ENCODE measurements at places on chromosomes 16 and 17. TPM values are rescaled to one million over a fixed set of nuclear protein-coding genes. Genes with fewer than 3 reads are reported as not detected.

DNA sequence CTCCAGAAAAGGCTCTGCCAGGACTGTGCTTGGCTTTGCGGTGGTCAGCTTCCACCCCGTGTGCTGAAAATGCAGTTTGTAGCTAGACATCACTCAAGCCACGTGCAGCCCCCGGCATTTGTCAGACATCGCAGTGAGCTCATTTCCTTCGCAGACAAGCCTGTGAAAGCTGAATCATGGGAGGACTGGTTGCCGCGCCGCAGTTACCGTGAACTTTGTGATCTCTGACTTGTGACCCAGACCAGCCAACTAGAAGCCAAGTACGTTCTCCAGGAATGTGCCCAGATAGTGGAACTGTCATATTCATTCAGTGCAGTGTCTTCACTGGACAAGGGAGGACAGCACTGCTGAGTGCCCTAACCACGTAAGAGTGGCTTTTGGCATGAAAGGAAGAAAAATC lies 58.1 kb downstream of the NDE1 start:
- DNase-seq, result no peak

DNA sequence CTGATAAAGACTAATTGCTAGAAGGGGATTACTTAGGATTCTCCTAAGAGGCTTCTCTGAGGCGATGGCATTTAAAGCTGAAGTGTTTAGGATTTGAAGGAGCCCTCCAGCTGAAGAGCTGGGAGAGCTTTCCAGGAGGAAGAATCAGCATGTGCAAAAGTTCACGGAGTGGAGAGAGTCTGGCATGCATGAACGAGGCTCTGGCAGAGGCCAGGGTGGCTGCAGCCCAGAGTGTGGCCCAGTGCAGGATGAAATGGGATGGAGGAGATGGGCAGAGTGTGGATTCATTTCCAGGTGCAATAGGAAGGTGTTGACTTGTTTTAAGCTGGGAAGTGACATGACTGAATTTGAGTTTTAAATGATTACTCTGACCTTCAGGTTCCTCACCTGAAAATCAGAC lies 249.0 kb upstream of the CCL2 start:
- no peak for DNase-seq

Gene CD79B
- total RNA-seq, result 2.6 TPM

GRCh38 chr16:86578061-86578599 lies at the start of gene FOXL1:
Gene FOXL1 (plus strand): TSS chr16:86578549. CDS start chr16:86578724, 175 bp downstream.
- DNase-seq, result peak; percentile 59

DNA sequence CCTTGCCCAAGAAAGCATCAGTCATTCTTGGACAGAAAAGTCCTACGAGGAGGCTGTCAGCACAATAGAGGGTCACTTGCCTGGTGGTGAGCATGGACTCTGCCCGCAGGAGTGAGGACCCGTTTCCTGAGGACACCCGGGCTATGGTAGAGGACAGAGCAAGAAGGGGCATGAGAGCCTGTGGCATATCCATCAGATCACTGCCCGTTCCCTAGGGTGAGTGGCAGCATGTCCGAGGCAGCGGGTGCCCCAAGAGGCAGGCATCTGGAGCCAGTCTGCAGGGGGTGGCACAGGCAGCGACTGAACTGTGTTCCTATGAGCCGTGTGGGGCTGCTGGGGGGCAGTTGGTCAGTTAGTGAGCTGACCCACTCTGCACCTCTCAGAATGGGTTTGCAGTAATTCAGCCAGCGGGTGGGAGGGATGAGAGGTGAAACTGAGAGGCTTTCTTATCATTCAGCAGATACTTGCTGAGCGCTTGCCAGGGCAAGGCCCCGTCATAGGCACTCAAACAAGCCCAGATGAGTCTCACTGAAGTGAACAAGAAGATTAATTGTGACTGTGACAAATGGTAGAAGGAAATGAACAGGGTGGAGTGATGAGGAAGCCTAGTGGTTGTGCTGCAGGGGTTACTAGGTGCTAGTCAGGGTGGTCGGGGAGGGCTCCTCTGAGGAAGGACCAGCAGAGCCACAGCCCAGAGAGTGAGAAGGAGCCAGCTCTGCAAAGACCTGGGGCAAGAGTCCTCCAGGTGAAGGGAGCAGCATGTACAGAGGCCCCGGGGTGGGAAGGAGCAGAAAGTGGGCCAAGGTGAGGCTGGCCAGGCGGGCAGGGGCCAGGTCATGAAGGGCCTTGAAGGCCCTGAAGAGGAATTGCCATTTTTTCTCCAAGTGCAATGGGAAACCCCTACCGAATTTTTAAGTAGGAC lies 87.9 kb downstream of the CLEC16A start:
- no peak for DNase-seq

- DNase-seq, result peak; percentile 77
These were observed 2.0 kb downstream of the MAF start for GRCh38 chr16:79598348-79599181.

DNA sequence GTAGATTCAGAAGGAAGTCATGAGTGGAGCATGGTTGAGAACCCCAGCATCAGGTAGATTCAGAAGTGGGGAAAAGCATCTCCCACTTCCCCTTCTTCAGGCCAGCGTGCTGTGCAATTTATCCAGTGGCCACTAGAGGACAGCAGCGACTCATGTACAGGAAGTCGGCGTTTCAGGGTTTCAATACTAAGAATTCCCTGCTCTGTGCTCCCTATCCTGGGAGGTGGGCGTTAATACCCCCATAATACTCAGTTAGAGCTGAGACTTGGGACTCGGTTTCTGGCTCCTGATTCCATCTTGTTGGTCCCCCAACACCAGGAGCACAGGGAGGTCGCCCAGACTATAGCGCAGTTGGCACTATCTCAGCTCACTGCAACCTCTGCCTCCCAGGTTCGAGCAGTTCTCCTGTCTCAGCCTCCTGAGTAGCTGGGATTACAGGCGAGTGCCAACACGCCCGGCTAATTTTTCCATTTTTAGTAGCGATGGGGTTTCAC lies 75.3 kb upstream of the AMZ2 start:
- peak; percentile 64 for DNase-seq

Gene AIPL1
- total RNA-seq, result 0.28 TPM

Gene ZACN
- 0.59 TPM for total RNA-seq

DNA sequence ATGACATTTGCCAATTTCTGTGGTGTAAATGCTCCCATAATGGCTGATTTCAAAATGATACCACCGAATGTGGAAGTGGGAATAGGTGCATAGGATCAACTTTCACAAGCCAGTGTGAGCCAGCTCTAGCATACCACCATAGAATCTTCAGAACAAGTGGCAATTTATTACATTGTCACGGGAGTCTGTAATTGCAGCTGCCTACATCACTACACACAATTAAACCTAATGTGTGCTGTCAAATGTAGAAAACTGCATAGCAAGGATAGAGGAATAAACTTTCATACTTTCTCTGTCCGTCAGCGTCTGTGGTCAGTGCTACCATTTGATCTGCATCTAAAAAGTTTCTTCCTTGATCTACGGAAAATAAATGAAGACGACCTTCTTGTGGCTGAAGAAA lies 417.8 kb upstream of the TOM1L1 start:
- DNase-seq, result no peak

Gene HS3ST3A1
- total RNA-seq, result 11.5 TPM

Gene MPV17L
- 1.7 TPM for total RNA-seq

Gene EDC4
- 88.0 TPM for total RNA-seq

GRCh38 chr17:66620528-66620927 lies 214.4 kb upstream of the CACNG5 start:
- no peak for DNase-seq

DNA sequence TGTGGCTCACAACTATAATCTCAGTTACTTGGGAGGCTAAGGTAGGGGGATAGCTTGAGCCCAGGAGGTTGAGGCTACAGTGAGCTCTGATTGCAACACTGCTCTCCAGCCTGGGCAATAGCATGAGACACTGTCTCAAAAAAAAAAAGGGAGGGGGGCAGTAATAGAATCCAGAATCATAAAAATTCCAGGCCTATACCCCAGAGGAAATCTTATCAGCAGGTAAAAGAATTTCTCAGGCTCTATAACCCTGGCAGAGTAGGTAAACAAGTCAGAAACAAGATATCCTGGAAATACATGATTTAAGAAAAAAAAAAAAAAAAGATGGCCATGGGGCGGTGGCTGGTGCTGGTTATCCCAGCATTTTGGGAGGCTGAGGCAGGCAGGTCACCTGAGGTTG lies 12.9 kb downstream of the SPAG9 start:
- no peak for DNase-seq

- no peak for DNase-seq
These were observed 23.2 kb upstream of the CYTH1 start for GRCh38 chr17:78805301-78805700.

DNA sequence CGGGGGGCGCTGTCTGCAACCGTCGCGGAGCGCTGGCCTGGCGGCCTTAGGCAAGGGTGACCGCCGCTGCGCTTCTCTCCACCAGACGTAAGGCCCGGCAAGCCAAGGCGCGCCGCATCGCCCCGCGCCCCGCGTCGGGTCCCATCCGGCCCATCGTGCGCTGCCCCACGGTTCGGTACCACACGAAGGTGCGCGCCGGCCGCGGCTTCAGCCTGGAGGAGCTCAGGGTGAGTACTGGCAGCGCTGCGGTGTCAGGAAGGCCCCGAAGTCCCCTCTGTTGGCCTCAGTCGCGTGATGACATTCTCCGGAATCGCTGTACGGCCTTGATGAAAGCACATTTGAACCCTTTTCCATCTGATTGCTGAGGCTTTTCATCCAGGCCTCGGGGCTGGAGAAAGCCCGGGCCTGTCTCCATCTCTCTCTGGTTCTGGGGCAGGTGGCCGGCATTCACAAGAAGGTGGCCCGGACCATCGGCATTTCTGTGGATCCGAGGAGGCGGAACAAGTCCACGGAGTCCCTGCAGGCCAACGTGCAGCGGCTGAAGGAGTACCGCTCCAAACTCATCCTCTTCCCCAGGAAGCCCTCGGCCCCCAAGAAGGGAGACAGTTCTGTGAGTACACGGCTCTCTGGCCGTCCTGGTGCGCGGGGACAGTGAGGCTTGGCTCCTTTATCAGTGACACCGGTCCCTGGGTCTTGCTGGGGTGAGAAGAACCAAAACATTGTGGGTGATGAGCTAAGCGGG lies 831 bp downstream of the RPL13 start:
- DNase-seq, result no peak

Gene TMEM132E
- total RNA-seq, result 2.2 TPM

GRCh38 chr17:80353718-80354275 lies 61.2 kb upstream of the ENDOV start:
- no peak for DNase-seq

- DNase-seq, result no peak
These were observed 501 bp upstream of the AP2B1 start for GRCh38 chr17:35586569-35587073.

DNA sequence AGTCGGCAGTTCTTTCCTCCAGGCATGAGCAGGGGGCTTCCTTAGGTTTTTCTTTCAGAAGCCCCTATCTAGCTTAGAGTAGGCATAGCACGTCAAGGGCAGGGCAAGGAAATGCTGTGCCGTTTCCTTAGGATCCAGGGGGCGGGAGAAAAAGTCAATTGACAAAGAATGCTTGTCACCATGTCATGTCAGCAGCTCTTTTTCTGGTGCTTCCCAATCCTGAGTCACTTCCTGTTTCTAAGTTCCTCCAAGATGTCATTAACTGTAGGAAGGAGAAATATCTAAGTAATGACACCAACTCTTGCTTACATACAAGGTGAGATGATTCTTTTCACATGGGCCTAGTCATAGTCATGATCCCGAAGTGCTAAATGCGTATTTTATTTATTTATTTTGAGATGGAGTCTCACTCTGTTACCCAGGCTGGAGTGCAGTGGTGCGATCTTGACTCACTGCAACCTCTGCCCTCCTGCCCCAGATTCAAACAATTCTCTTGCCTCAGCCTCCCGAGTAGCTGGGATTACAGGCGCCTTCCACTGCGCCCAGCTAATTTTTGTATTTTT lies 35.2 kb downstream of the GJC1 start:
- DNase-seq, result peak; percentile 29

- peak; percentile 90 for DNase-seq
These were observed 3.3 kb upstream of the LAT start for GRCh38 chr16:28981517-28981916.

GRCh38 chr16:8760021-8760420 lies 37.4 kb downstream of the TMEM186 start:
- DNase-seq, result no peak

Gene LMF1
- 9.5 TPM for total RNA-seq

Gene SOST
- not detected for total RNA-seq

- DNase-seq, result no peak
These were observed 144.5 kb downstream of the RPTOR start for GRCh38 chr17:80689129-80689619.

GRCh38 chr17:29483503-29483902 lies 83.3 kb downstream of the ABHD15 start:
- DNase-seq, result no peak

Gene CTRB2
- not detected for total RNA-seq

- DNase-seq, result no peak
These were observed 166.2 kb downstream of the XYLT1 start for GRCh38 chr16:17304491-17305119.
